ENCODE measurements at places on chromosomes 2 and 18. TPM values are rescaled to one million over a fixed set of nuclear protein-coding genes. Genes with fewer than 3 reads are reported as not detected.

The ALPI gene
- not detected for total RNA-seq

The ANKRD30B gene
- not detected for total RNA-seq

The PLCL1 gene
- 13.6 TPM for total RNA-seq

The DLX2 gene
- 0.28 TPM for total RNA-seq

The CFAP221 gene
- total RNA-seq = 1.1 TPM

The NYAP2 gene
- not detected for total RNA-seq

The ITPRIPL1 gene
- total RNA-seq = 1.8 TPM

The SPRED2 gene
- total RNA-seq = 17.6 TPM

The CASP10 gene
- total RNA-seq = 38.6 TPM

The GMCL1 gene
- 8.6 TPM for total RNA-seq

The ALPP gene
- total RNA-seq = not detected

The RAB27B gene
- 0.41 TPM for total RNA-seq

The CD28 gene
- not detected for total RNA-seq

The REG3A gene
- total RNA-seq = not detected
